OCI-LY7 (cell line): ENCODE measurements at places on chromosomes 2 and 18. TPM values are rescaled to one million over a fixed set of nuclear protein-coding genes. Genes with fewer than 3 reads are reported as not detected.

MARS2 gene
- total RNA-seq, result 21.3 and 21.8 TPM in 2 replicates

DNA sequence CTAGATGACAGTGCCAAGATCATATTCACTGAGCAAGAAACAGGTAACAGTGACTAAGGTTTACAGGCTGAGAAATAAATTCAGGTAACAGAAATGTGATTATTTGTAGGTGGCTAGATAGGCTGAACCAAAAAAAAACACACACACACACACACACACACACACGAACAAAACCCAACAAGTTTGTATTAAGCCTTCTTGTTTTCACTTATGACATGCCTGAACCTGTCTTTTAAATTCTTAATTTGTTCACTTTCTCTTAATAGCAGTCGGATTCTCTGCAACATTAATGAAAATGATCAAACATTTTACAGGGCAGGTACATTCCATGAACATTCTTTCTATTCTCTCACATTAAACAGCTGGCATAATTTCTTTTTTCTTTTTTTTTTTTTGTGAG lies 18.8 kb upstream of the KIDINS220 start:
- DNase-seq, result no peak

DNA sequence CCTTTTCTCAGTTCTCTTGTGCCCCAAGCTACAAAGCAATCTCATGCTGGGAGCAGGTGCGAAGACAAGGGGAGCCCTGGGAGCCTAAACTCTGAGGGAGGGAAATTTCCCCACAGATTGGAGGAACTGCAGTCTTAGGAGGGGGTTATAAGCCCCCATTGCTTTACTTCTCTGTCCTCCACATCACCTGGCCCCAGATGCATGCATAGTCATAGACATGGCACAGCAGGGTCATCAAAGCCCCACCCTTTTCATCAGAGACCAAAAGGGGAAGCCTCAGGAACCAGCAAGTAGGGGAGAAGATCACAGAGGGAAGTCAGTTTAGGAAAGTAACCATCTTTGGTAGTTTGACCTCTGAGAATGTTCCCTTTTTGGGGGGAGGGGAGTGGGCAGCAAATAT lies 33.7 kb downstream of the LANCL1 start:
- DNase-seq, result no peak

DNA sequence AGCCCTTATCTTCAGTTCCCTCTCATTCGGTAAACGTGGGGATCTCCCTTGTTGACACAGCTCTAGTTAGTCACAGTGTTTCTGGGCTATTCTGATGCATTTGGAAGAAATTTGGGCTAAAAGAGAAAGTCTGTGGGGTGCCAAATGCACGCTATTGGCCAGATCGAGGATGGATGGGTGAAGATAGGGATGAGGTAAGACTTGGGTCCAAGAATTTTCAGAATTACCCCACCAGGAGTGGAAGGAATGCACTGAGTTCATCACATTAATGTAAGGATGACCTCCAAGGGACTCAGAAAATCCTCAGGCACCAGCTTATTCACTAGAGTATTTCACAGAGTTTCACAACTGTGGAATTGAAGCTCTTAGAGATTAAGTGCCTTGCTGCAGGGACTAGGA lies 49.3 kb downstream of the NRP2 start:
- DNase-seq, result no peak

GCG gene
- total RNA-seq, result not detected in 2 replicates

SERPINB5 gene
- total RNA-seq, result not detected in 2 replicates

GRCh38 chr2:85806358-85807118 lies 52.7 kb downstream of the ATOH8 start:
- no peak for DNase-seq

DNA sequence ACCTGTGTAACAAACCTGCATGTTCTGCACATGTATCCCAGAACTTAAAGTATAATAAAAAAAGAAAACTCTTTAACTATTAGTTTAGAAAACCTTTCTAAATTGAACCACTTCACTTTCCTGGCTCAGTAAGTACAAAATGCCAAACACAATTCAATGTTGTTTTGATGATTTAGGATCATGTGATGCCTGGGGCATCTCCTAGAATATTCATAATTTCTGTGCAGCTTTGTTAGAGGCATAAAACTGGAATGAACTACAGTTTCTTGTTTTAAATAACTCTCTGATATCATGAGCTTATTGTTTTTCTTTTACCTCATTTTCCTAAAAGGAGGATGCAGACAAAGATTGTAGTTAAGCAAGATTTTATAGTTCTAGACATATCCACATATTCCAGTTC lies 139.0 kb upstream of the SESTD1 start:
- DNase-seq, result no peak

DNA sequence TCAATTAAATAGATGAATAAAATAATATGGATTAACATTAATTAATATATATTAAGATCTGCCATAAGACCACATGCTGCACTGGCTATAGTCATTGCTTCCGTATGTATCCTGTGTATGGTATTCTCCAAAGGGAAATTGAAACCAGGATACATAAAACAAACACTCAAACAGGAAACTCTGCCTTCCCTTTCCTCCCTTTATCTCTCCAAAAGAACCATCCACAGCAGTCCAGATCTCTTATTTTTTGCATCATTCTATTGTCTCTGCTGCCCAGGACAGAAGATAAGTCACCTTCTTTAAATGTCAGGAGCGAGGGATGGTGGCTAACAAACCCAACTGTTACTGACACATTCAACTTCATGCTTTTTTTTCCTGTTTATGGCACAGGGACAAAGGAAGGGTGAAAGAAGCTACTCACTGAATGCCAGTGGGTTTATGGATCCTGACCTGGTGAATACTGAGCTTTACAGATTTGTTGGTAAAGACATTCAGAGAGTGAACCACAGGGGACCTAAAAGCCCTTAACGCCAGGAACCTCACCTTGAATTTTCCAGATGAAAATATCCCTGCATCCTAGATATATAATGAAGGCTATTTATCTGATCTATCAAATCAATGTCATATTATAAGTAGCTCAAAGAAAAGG lies 67.5 kb downstream of the CSRNP3 start:
- DNase-seq, result no peak

ALPG gene
- total RNA-seq, result not detected in 2 replicates

DNA sequence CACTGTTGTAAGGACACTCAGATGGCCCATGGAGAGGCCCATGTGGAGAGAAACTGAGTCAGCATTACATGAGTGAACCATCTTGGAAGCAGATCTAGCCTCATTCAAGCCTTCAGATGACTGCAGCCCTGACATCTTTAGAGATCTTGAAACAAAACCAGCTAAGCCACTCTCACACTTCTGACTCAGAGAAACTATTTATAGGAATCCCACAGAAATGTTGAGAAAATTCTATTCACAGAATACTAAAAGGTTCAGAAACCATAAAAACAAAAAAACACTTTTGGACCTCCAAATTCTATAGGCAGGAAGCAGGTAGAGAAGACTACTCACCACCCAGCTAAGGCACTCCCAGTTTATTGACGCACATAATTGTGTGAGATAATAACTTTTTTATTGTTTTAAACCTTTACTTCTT lies 8.7 kb downstream of the TMEM169 start:
- no peak for DNase-seq

DNA sequence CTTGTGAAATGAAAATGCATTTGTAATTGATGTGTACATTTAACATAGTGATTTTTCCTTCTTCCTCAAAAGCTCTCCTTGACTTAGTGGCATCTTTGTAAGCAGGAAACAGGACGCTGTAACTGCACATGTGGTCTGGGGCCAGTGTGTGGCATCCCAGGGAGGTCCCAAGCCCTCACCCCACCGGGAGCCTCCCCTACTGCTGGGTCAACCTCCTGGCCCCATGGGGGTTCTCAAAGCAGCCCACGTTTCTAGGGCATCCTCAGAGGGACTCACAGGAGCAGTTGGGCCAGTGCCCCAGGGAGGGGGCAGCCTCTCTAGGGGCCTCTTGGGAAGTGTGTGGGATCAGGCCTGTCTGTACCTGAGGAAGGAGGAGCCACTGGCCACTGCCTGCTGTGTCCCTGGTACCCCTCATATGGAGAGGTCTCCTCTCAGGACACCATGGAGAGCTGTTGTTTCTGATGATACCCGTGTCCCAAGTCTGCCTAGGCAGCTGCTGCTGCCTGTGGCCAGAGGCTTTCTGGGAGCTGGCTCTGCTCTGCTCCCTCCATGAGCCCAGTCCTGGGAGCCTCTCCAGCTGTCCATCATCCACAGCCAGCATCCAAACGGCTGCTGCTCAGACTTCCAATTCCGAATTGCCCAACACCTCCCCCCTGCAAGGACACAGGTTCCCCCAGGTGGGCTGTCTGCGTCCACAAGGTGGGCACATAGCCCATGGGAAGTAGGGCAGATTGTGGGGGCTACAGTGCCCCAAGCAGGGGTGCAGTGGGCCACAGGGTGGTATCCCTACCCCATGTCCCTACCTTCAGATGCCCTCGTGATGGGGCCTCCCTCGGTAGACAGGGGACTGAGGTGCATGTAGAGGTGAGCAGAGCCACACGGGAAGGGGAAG lies 13.4 kb downstream of the ARHGEF4 start:
- no peak for DNase-seq

- no peak for DNase-seq
Measured at GRCh38 chr2:66661253-66662173, 226.6 kb downstream of the MEIS1 start.

DNA sequence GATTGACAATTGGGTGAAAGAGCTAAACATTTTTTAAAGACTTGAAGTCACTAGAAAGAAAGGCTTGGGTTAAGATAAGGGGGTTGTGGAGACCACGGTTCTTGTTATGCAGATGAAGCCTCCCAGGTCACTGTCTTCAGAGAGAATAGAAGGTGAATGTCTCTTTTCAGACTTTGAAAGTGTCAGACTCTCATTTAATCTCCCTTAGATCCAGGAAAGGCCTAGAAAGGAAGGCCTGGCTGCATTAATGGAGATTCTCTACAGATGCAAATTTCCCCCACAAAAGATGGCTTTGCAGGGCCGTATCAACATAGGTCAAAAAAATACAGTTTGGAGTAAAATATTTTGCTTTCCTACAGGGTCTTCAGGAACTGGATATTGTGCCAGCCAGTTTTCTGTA lies 193.9 kb downstream of the RTP5 start:
- no peak for DNase-seq

GRCh38 chr2:86293612-86294011 lies 43.8 kb downstream of the REEP1 start:
- DNase-seq, result no peak

LYPD6 gene
- not detected in 2 replicates for total RNA-seq

GRCh38 chr2:64929333-64929732 lies 59.9 kb upstream of the SLC1A4 start:
- no peak for DNase-seq

RIOK3 gene
- 52.2 and 52.4 TPM in 2 replicates for total RNA-seq

- DNase-seq, result no peak
Measured at GRCh38 chr2:122070241-122070731, 314.8 kb downstream of the TSN start.

DNA sequence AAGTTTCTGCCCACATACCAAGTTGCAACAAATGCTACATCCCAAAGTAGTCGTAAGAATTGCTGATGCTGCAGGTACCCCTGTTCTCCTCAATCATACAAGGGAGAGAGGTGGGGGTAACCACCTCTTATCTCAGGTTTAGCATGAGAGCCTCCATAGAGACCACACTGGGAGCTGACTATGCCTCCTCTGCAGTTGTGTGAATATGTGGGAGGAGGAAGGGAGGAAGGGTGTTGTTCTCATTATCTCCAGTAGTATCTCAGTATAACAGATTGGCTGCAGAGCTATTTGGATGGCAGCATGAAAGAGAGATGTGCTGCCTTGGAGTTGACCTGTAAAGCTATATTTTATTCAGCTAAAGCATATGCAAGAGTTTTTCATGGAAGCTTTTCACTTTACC lies 690.7 kb downstream of the KCNJ3 start:
- DNase-seq, result no peak

- no peak for DNase-seq
Measured at GRCh38 chr18:75248426-75249174, 38.0 kb downstream of the TSHZ1 start.

GRCh38 chr2:150873396-150873772 lies 385.9 kb upstream of the RND3 start:
- DNase-seq, result no peak

- no peak for DNase-seq
Measured at GRCh38 chr2:24828238-24828996, 35.2 kb downstream of the CENPO start.

DNA sequence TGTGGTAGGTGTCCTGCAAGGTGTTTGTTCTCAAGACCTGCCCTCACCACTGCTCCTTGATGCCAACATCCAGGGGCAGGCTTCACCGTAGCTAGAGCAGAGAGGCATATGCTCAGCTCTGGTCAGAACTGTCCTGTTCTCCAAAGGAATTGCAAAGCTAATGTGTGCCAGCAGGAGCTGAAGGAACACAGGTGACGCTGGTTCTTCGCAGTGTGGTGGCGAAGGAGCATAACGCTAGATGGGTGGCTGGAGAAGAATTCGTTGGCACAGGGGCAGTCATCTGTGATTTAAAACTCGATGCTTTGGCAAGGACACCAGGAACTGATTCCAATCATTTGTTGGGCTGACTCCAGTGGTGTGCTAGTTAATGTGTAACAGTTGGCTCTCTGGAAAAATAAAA lies 11.4 kb upstream of the PER2 start:
- no peak for DNase-seq

DNA sequence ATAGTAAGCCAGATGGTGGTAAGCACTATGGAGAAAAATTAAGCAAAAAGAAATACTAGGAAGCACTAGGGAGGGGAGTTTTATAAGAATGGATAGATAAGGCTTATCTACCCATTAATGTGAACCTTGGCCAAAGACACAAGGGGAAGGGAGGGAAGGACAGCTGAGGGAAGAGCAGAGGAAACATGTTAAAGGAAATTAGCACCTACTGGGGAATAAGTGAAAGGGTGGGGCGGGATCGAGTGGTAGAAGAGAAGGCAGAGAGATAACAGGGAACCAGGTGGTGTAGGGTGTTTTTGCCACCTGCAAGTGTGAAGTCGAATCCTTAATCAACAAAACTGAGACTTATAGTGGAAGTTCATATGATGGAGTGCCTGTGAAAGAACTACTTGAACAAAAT lies 1.7 kb downstream of the UNC80 start:
- DNase-seq, result no peak

DNA sequence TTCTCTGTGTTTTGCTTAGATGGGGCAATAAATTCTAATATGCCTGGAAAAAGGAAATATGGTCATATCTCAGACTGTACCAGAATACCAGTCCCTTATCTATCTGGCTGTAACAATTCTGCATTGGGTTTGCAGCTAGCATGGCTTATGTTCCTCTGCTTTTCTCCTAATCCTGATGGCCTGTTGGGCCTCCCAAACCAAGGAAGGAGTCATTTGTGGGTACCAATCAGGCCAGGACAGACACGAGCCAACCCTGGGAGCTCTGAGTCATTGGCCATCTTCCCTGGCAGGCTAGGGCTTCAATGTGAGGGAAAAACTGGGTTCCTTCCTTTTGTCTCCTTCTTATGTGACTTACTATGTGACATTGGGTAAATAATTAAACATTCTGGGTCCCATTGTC lies 12.0 kb downstream of the SMARCAL1 start:
- no peak for DNase-seq

GRCh38 chr18:23585007-23585871 lies 1.1 kb downstream of the NPC1 start:
- peak; percentile 48 for DNase-seq

RHOB gene
- 0.36 TPM in 1 of 2 replicates, not detected in the other for total RNA-seq

PIKFYVE gene
- 50.0 and 52.2 TPM in 2 replicates for total RNA-seq
